MG63 (cell line): ENCODE measurements at places on chromosomes 7 and 10.

DNA sequence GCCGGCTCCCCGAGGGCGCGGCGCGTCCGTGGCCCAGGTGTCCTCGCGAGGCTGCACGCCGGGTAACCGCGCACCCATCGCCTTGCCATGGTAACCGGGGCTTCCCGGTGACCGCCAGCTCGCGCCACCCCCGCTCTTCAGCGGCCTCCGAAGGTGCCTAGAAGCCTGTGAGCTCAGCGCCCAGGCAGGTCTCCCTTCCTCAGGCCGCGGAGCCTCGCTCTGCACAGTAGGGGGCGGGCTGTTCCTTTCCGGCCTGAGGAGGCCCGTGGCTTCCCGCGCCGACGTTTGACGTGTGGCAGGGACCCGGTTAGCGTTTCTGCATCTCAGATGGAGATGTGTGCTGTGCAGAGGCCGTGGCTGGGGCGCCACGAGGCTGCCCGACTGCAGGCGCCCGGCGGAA lies 117.1 kb downstream of the DYNC2I1 start:
- DNase-seq = no peak

DNA sequence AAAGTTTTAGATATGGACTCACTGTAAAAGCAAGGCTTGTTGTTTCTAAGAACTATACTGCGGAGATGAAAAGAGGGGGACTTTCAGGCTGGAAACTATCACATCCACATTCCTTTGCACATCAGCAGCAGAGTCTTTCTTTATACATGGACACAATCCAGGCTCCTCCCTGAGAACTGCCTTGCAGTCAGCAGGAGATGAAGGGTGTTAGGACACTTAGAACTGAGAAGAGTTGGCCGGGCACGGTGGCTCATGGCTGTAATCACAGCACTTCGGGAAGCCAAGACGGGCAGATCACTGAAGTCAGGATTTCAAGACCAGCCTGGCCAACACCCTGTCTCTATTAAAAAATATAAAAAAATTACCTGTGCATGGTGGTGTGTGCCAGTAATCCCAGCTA lies 9.7 kb upstream of the GARS1 start:
- DNase-seq = no peak

GRCh38 chr7:70634610-70635068 lies 497.3 kb upstream of the GALNT17 start:
- peak; percentile 35 for DNase-seq

DNA sequence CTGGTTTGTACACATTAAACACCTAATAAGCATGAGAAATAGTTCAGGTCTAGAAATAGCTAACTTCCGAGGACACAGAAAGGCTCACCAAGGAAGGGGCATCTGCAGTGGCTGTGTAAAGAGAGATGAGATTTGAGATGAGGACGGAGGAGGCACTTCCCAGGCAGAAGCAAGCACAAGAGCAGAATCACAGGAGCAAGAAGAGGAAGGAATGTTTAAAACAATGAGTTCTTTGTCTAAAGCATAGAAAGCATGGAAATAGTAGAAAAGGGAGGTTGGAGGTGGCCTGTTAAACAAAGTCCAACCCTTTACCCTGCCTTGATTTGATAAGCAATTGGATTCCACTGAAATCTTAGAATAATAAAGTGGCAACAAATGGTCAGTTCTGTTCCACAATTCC lies 11.6 kb upstream of the PON3 start:
- DNase-seq = no peak

DNA sequence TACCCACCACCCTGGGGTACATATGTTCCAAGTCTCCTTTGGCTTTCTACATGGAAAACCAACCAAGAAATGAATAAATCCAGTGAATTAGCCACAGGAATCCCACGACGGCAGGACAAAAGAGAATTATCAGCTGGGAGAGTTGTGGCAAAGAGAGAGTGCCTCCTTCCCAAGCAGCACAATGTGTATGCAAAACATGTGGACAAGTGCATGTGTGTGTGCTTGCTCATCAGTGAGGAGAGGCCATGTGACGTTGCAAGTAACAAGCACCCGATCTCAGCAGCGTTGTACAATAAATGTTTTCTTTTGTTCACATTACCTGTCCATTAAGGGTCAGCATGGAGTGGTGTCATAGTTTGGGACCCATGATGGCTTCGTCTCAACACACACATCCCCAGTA lies 50.0 kb upstream of the EMX2 start:
- no peak for DNase-seq

DNA sequence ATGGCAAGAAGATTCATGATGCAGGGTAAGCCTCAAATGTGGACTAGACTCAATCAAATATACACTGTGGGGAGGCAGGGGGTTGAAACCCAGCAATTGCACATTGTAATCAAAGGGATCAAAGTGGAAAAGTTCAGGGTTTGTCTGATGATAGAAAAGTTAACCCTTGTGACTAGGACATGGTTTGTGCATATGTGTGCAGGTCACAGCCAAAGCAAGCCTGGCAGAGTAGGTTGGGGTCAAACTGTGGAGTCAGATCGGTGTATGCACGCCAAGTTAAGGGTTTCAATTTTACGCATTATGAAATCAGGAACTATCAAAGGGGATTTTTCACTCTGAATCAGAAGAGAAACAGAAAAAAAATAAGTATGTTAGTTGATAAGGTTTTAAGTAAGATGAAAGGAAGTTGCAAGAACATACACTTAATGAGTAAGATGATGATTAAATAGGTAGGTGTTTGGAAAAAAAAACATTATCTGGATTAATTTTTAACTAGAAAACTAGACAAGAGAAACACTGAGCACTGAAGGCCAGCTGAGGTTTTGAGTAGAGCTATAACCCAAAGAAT lies 188.3 kb downstream of the DGKB start:
- no peak for DNase-seq

GRCh38 chr10:31739711-31740110 lies 188.9 kb downstream of the ARHGAP12 start:
- peak; percentile 84 for DNase-seq

GRCh38 chr7:24922099-24922773 lies 57.7 kb downstream of the OSBPL3 start:
- DNase-seq = peak; percentile 56

GRCh38 chr7:87036985-87037384 lies 22.5 kb downstream of the ELAPOR2 start:
- DNase-seq = no peak

DNA sequence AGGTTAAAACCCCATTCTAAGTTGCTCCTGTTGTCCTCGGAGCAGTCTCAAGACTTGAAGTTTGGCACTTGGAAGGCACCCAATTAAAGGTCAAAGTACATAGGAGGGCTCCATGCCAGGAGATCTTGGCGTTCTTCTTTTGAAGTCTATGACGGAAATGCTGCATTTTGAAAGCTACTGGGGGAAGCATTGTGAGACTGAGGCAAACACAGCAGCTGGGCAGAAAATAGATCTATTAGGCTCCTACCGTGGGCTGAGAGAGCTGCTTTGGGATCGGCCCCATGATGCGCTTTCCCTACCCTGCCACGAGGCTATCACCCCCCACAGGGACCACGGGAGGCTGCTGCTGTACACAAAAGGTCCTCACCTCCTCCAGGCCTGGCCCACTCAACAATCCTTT lies 20.0 kb downstream of the KIAA1549 start:
- no peak for DNase-seq

- DNase-seq = peak; percentile 84
These were observed 8.3 kb upstream of the SLC18A3 start for GRCh38 chr10:49601857-49602256.

GRCh38 chr10:106992055-106992454 lies 172.5 kb downstream of the SORCS1 start:
- DNase-seq = no peak

DNA sequence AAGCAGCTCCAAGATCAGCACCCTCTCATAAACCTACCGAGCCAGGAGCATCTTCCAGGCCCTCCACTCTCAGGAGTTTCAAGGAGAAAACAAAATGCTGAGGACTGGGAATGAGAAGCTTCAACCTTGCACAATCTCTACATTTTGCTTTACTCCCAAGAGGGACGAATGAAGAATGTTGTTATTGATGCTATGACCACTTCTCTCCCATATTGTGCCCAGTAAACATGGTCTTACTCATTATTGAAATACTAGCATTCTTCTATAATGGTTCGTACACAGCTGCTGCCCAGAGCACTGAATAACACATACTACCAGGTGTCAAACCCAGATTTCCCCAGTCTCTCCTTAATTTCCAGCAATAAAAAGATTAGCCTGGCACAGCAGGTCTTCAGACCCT lies 63.4 kb upstream of the BET1 start:
- no peak for DNase-seq

GRCh38 chr10:109906316-109906715 lies 17.0 kb downstream of the XPNPEP1 start:
- no peak for DNase-seq

GRCh38 chr10:15627617-15628196 lies 92.0 kb downstream of the ITGA8 start:
- DNase-seq = peak; percentile 47

DNA sequence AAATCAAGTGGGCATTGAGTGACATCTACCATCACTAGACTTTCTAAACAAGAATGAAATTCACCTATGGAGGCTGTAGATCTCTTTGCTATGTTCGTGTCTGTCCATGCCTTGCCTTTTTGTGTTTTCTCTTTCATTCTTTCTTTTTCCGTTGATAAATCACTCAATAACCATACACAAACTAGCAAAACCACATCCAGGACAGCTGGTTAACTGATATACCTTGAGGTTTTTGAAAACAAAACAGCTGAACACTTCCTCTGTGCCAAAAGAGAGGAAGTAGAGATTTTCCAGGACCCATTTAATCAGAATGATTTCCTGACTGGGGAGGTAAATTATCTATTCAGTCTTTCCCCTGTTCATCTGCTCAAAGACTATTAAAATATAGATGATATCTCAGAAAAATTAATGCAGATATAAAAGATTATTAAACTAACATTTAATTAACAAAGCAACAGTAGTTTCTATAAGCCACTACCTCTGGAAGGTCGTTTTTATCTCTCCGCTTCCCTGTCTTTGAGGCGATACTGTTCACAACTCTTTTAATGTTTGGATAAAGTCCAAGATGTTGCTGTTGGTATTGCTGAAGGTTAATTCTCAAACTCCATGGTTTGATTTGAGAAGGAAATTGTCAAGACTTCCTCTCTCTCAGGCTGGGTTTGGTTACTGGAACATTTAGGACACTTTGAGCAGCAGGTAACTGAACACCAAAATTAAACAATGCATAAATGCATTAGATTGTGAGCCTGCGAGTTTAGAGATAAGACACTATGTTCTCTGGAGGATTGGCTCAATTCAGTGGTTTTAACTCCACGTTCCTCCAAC lies 24.4 kb upstream of the C10orf67 start:
- DNase-seq = no peak

DNA sequence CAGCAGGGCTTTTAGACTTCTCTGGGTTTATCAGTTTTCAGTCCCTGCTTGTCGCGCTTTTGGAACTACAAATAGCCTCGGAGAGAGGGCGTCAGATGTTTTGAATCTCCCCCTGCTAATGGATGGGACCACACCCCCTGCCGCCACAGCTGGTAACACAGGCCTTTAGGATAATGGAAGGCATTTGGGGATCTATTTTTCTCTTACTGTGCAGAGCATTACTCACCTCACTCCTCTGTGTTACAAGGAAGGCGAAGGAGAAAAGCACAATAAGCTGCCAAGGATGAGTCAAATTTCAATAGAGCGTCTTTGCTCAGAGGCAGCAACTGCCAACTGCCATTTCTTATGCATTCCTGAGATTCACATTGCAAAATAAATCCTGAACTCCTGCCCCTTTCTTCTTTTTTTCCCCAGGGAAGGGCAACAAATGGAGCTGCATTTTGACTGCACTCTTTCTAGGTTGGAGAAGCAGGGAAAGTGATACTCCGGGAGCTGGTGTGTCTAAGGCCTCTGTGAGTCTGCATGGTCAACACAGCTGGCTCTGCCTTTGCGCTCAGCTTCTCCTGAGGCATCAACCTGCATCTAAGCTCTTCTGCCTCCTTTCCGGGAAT lies 31.5 kb upstream of the SMNDC1 start:
- peak; percentile 80 for DNase-seq

DNA sequence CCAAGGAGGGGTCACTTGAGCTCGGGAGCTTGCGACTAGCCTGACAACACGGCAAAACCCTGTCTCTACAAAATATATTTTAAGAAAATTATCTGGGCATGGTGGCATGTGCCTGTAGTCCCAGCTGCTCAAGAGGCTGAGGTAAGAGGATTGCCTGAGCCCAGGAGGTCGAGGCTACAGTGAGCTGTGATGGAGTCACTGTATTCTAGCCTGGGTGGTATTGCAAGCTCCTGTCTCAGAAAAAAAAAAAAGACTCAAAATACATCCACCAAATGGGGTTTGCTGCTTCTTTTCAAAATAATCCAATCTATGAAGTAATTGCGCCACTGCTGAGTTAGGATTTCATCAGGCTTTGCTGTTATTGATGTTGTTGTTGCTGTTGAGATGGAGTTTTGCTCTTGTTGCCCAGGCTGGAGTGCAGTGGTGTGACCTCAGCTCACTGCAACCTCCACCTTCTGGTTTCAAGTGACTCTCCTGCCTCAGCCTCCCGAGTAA lies 11.1 kb upstream of the VIM start:
- DNase-seq = no peak

DNA sequence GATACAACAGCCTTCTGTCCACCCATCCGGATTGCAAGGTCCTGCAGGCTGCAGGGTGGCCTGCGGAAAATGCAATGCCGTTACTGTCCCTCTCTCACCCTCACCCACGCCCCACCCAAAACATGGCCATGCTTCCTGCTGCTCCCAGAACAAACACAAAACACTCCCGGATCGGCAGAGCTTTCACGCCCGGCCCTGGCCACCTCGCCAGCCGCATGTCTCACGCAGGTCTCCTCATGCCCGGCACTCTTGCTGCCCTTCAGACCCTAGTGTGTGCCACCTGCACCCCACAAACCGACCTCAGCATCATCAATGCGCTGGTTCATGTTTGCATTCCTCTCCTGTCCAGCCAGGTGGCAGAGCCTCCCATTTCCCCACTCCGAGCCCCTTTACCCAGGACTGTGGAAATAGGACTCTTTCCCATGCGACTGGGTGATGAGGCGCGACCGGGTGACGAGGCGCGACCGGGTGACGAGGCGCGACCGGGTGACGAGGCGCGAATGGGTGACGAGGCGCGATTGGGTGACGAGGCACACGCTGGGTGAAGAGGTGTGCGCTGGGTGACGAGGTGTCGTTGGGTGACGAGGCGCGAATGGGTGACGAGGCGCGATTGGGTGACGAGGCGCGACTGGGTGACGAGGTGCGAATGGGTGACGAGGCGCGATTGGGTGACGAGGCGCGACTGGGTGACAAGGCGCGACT lies 8.9 kb upstream of the NOM1 start:
- DNase-seq = no peak

DNA sequence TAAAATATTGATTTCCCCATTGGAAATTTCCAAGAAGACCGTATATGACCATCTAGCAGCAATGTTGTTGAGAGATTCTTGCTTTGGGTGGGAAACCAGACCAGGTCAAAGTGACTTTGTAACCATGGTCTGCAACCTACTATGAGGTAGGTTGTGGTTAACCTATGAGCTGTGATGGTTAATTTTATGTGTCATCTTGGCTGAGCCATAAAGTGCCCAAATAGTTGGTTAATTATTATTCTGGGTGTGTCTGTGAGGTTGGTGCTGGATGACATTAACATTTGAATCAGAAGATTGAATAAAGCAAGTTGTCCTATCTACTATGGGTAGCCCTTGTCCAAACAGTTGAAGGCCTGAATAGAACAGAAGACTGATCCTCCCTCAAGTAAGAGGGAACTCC lies 18.3 kb upstream of the RALA start:
- DNase-seq = no peak
